Activated T-cell treated with anti-CD3 and anti-CD28 coated beads, Interleukin-2, amount 50 U/mL, for 48 hours (primary cell): ENCODE measurements at places on chromosomes 1 and 21.

- DNase-seq: peak; percentile 59
These were observed 3.0 kb upstream of the SDE2 start for GRCh38 chr1:226001963-226002666.

GRCh38 chr1:160373696-160374095 lies 6.8 kb downstream of the NHLH1 start:
- DNase-seq: no peak

DNA sequence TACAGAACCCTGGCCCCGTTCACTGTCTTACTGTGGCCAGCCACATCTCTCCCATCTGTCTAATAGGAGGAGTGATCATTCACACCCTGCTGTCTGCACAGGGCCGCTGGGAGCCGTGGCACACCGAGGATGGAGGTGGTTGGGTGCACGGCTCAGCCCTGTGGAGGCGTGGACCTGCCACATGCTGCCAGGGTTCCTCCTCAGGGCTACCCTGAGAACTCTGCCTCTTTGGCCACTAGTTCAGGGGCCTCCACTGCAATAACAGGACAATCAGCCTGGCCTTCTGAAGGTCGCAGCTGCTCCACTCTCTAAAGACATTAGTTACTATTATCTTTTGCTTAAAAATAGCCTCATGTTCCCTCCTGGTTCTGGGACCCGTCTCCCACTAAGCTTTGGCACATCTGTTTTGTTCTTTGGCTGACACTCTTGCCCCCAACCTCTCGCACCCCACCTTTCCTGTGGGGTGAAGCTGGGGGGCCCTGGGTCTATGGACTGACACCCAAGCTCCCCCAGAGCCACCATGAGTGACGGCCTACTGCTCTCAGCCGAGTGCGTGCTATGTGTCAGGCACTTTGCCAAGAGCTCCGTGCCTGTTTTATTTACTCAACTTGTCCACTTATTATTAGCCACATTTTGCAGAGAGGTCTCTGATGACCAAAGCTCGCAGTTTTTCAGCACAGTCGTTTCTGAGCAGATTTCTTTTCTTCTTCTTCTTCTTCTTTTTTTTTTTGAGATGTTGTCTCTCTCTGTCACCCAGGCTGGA lies 66.3 kb downstream of the ARHGEF10L start:
- no peak for DNase-seq

DNA sequence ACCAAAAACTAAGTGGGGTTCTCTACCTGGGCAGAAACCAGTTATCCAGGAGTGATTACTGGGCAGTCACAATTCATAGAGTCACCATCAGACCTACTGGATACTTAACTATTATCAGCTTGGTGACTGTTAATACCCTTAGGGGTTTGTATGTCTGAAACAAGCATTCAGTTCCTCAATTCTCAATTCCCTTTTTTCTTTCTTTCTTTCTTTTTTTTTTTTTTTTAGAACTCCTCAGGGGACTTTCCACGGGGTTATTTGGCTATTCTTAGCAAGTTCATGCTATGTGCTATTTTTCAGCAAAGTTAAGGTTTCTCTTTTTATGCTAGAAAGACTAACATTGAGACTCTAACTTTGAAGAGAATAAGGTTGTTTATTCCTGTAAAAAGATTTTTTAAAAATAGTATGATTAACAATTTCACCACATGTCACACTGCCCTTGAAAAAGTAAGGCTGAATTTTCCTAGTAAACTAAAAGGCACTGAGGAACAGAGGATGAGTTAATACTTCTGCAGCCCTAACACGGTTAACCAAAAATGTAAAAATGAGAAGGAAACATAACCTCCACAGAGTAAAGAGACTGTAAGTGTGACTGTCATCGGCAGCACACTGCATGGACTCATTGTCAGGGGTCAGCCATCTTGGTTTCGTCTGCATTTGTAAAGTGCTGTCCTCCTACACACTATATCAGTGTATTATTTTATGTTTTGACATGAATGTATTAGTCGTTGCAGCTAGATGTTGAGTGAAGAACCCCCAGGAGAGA lies 310.2 kb downstream of the NTNG1 start:
- no peak for DNase-seq

GRCh38 chr1:27087371-27088220 lies 67.3 kb downstream of the SLC9A1 start:
- no peak for DNase-seq

DNA sequence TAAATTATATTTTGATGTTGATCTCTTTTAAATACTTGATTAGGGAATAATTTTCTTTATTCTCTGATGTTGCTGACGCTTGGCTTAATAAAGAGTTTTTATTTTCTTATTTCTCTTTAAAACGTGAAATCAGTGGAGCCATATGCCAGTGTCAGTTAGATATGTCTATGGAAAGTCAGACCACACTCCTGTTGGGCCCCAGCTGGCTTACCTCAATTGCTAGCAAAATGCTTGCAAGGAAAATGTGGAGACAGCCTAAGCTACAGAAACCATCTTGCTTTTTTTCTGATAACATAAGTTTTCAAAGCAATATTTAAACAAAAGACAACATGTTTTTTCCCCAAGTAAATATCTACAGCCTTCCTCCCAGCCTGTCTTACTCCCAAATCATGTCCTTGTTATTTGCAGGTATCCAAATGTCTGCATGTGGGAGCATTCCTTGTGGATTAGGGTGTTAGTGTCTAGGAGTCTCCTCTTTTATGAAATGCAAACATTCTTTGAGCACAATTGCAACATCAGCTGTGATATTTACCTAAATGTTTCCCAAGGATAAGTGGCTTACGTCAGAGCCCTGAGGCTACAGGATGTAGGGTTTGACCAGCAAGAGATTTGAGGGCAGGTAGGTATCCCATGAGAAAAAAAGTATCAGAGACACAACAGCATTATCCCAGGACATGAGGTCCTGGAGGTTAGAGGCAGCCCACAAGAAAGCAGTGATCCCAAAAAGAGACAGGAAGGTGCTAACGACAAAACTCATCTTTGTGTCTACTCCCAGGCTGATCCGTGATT lies 117.2 kb upstream of the KCNJ15 start:
- no peak for DNase-seq

DNA sequence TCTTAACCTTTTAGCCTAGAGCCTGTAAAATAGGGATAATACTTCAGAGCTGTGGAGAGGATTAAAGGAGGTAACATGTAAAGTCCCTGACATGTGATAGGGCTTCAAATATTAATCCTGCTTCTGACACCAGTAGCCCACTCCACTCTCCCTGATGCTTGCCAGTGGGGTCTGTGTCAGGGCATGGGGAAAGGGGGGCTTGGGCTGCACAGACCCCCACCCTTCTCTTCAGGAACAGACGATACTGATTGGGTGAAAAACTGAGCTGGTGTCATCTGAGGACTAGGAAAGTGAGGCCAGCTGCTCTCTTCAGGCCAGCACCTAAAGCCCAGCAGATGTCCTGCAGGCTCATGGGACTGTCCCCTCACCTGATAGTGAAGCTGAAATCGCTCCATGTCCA lies 27.0 kb upstream of the MEF2D start:
- no peak for DNase-seq

GRCh38 chr1:4020449-4020848 lies 120.4 kb upstream of the C1orf174 start:
- DNase-seq: no peak

DNA sequence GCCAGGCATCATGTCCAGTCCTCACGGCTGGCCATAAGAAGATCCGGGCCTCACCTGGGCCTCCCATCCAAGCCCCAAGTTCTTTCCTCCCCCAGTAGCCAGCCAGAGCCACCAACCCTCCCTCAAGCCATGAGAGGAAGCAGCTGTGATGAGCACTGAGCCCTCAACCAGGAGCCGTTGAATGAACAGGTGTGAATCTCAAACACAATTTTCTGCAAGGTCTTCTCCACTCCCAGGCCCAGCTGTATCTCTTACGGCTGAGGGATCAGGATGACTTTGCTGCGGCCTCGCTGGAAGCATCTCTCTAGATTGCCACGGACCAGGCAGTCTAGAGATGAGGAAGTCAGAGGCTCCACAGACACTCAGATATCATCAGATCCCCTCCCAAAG lies 9.8 kb upstream of the CLDN14 start:
- no peak for DNase-seq

GRCh38 chr1:230300322-230301301 lies 125.5 kb downstream of the PGBD5 start:
- DNase-seq: no peak

DNA sequence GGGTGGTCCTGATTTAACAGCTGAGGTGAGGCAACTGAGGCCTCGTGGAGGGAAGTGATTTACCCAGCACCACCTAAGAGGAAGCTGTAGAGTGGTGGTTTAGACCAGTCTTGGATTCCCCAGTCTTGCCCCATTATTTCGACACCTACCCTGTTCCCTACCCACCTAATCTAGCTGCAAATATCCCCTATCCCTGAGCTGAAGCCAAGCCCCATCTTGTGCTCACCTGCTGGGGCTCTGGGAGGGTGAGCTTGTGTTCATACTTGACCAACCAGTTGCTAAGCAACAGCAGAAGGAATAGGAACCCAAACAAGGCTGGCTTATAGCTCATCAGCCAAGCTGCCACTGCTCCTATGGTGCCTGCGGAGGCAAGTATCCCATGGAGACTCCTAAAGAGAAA lies 2.0 kb downstream of the TEX46 start:
- DNase-seq: no peak

GRCh38 chr1:231395076-231395997 lies 26.8 kb downstream of the EGLN1 start:
- DNase-seq: no peak

- DNase-seq: no peak
These were observed 1.6 kb downstream of the FCRL2 start for GRCh38 chr1:157775101-157775870.

DNA sequence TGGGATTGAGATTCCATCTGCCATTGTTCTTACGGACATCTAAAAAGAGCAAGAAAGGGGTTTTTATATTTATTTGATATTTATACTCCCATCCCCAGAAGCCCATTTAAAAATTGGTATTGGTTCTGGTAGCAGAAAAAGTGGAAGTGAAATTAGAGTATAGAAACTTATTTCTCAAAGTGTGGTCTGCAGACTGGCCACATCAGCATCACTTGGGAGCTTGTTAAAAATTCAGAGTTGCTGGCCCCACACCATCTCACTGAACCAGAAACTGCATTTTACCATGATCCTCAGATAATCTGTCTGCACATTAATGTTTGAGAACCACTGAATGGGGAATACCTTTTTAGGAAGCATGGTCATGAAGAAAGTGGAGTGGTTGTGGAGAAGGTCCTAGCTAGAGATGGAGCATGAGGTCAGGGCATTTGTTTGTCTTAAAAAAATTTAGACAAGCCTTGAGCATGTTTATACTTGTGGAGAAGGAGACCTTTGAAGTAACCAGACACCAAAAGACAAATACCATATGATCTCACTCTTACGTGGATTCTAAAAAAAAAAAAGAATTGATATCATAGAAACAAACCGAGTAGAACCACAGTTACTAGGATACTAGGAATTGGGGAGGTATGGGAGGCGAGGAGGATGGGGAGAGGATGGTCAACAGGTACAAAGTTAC lies 116.3 kb downstream of the ST6GALNAC3 start:
- no peak for DNase-seq

GRCh38 chr1:9538669-9539164 lies 548 bp upstream of the SLC25A33 start:
- no peak for DNase-seq

GRCh38 chr1:10812387-10812915 lies 16.0 kb upstream of the CASZ1 start:
- no peak for DNase-seq

GRCh38 chr1:14809191-14809981 lies 210.9 kb downstream of the KAZN start:
- no peak for DNase-seq

- no peak for DNase-seq
These were observed 16.1 kb downstream of the NOC2L start for GRCh38 chr1:942864-943533.

GRCh38 chr1:211738691-211739301 lies 63.4 kb upstream of the NEK2 start:
- DNase-seq: peak; percentile 41
